ENCODE measurements at places on chromosomes 12 and 14. TPM values are rescaled to one million over a fixed set of nuclear protein-coding genes. Genes with fewer than 3 reads are reported as not detected.

Gene TAS2R8
- total RNA-seq, result 0.45 TPM

Gene SLC5A8
- total RNA-seq, result not detected

DNA sequence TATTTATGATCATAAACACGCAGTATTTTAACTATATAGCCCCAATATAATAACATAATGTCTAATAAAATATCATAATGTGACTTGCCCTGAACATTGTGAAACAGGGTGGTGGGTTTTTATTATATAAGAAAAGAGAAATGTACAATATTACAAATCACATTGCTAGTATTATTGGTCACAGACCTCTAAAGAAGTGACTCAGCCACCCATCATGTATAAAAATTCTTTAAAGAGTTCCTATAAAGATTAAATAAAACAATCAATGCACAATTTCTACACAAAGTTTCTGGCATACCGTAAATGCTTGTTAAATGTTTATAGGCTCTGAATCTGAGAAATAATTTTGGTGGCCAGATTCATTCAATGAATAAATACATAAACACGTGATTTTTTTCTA, 28.9 kb downstream of the ABCC9 start:
- DNase-seq, result no peak
- no peaks in the 10 kb centered on the region for H3K36me3 ChIP-seq
- no peak overlapping the region for H3K27ac ChIP-seq
- H3K4me3 ChIP-seq, result no peak overlapping the region
- no peaks in the 10 kb centered on the region for H3K27me3 ChIP-seq
- H3K4me1 ChIP-seq, result no peaks in the 10 kb centered on the region

- no peak for DNase-seq
- no peak overlapping the region for H3K4me3 ChIP-seq
- peaks cover 26% of the 10 kb centered on the region for H3K4me1 ChIP-seq
- no peak overlapping the region for H3K27ac ChIP-seq
Measured at GRCh38 chr12:121810234-121810817, 6.5 kb downstream of the SETD1B start.

GRCh38 chr14:100203962-100204834, 34.7 kb upstream of the YY1 start:
- no peak overlapping the region for H3K4me3 ChIP-seq
- no peaks in the 10 kb centered on the region for H3K36me3 ChIP-seq
- H3K27ac ChIP-seq, result peak overlapping the region; percentile 38

- H3K4me1 ChIP-seq, result no peaks in the 10 kb centered on the region
- no peak overlapping the region for H3K27ac ChIP-seq
- no peak overlapping the region for H3K4me3 ChIP-seq
- peaks cover 64% of the 10 kb centered on the region for H3K36me3 ChIP-seq
Measured at GRCh38 chr14:75088566-75089373, 19.3 kb downstream of the ZC2HC1C start.

- H3K27me3 ChIP-seq, result no peaks in the 10 kb centered on the region
- H3K4me3 ChIP-seq, result no peak overlapping the region
- no peaks in the 10 kb centered on the region for H3K36me3 ChIP-seq
- peak; percentile 84 for DNase-seq
Measured at GRCh38 chr12:65881348-65881961, 57.2 kb downstream of the HMGA2 start.

DNA sequence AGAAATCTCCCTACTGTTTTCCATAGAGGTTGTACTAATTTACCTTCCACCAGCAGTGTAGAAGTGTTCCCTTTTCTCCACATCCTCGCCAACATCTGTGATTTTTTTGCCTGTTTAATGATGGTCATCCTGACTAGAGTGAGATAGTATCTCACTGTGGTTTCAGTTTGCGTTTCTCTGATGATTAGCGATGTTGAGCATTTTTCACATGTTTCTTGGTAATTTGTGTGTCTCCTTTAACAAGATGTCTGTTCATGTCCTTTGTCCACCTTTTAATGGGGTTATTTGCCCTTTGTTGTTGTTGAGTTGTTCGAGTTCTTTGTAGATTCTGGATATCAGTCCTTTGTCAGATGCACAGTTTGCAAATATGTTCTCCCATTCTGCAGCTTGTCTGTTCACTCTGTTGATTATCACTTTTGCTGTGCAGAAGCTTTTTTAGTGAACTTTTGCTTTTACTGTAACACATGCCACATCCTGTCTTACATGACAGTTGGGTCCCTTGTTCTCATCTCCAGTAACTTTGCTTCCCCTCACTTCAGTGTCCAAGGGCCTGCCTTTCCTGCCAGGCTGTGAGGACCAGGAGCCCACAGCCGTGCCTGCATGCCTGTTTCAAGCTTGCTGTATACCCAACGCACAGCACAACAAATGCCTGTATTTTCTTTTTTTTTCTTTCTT, 64.9 kb downstream of the SPRING1 start:
- H3K27ac ChIP-seq, result no peak overlapping the region
- H3K27me3 ChIP-seq, result no peaks in the 10 kb centered on the region
- no peaks in the 10 kb centered on the region for H3K4me1 ChIP-seq

DNA sequence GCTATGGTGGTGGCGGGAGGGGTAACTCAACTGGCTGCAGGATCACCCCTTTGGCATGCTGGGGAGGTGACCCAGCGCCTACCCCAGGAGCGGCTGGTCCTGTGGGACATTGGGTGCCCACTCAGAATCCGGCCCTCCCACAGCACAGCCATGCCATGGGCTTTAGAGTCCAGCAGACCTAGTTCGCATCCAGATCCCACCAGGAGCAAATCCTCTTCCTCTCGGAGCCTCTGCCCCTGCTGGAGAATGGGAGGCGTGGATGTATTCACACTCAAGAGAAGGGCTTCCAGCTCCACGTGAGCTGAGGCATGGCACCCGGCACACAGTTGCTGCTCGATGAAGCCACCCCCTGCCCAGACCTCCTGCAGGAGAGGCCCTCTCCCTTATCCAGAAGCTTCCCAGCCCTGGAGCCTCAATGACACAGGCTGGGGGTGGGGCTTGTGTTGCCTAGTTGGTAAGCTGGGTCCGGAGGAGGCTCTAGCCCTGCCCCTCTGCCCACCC, 17.7 kb downstream of the FAM222A start:
- H3K27ac ChIP-seq, result no peak overlapping the region
- no peak overlapping the region for H3K4me3 ChIP-seq
- DNase-seq, result no peak
- no peaks in the 10 kb centered on the region for H3K36me3 ChIP-seq

DNA sequence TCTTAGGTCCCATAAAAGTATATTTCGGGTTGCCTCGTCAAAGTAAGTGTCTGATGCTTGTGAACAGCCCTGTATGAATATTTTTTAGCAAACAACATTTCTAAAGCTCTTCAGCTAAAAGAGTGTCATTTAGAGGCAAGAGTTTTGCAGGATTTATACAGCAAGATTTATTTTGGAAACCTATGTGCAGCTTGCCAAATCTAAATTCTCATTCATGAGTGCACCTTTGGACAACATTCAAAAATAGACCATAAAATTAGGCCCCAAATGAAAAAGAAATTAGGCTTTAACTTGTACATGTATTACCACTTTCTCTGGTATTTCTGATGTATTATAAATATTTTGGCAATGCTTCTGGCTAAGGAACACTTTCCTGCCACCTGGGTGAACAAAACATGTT, 224.4 kb upstream of the PDZRN4 start:
- H3K27ac ChIP-seq, result no peak overlapping the region
- no peak for DNase-seq
- no peak overlapping the region for H3K4me3 ChIP-seq
- no peaks in the 10 kb centered on the region for H3K36me3 ChIP-seq

DNA sequence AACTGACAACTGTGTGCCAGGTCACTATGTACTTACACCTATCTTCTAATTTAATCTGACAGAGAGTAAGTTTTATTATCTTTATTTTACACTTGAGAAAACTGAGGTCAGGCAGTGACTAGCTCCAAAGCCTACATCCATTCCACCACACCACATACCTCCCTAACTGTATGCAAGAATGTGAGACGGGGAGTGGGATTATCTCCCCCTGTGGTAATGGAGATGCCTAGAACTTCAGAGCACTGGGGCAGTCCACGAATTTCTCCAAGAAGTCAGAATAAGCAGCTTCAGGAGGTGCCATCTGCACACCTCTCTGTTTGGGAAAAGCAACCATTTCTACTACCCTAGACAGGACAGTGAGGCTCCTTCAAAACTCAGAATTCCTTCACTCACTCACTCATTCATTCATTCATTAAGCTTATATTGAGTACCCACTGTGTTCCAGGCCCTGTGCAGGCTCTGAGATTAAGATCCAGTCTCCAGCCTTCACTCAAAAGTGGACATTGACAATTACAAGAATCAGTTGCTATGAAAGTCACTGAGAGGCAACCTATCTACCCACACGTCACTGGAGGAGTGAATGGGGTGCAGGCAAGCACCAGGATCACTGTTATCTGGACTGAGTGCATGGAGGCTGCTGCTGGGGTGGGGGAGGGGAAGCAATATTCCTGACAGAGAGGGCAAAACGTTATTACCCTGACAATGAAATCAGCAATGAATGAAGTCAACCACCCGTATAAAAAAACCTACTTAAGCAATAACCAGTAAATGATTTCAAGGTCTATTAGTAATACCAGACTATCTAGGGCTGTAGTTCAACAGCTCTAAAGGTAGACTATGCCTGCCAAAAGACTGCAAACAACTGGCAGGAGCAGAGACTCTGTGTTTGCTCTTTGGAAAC, 18.0 kb downstream of the SLC7A7 start:
- H3K4me1 ChIP-seq, result peaks cover 3% of the 10 kb centered on the region
- H3K27me3 ChIP-seq, result no peaks in the 10 kb centered on the region
- DNase-seq, result no peak
- H3K4me3 ChIP-seq, result no peak overlapping the region

Data from cardiac muscle cell (in vitro differentiated cells and primary cell).